Activated naive CD4-positive, alpha-beta T cell treated with anti-CD3 and anti-CD28 coated beads, Interleukin-2, amount 50 U/mL, for 72 hours (primary cell): ENCODE measurements at places on chromosomes 7 and 10.

DNA sequence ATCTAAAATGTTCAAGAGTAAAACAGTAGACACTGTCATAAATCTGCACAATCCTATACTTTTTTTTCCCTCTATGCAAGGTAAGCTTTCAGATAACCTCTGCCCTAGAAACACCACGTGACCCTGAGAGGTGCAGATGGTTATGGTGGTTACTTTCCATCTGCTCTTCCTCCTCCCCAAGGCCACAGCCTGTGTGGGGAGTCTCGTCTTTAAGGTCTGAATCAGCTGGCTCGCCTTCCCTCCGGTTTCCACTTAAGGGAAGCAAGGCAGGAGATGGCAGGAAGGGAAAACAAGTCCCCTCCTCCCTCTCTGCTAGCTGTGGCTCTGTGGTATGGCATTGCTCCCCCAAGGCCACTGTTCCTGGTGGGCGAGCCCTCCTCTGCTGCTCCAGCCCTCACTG is 181.8 kb downstream of the GLI3 start:
- DNase-seq, result no peak

DNA sequence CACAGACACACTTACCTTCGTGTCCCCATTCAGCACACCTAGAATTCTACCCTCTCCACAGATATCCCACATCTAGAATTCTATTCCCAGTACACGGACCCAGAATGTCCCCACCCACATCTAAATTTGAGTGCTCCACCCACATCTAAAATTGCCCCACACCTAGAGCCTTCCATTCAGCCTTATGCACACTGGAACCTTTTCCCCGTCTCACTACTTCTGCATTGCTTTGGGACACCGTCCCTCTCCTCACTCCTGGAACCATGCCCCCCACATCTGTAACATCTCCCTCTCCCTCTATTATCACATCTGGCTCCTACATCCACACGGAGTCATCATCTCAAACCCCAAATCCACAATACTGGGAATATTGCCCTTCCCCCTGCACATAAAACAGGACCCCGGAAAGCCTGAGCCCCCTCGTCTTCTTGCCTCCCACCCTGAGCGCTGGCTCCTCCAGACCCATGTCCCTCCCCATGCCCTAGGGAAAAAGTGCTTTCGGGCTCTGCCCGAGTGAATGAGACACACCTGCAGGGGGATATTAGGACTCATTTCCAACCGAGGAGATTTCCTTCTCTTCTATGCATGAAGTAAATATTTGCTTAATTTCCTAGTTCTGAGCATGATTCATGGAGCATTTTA is 125.8 kb upstream of the UNC5B start:
- DNase-seq, result no peak

DNA sequence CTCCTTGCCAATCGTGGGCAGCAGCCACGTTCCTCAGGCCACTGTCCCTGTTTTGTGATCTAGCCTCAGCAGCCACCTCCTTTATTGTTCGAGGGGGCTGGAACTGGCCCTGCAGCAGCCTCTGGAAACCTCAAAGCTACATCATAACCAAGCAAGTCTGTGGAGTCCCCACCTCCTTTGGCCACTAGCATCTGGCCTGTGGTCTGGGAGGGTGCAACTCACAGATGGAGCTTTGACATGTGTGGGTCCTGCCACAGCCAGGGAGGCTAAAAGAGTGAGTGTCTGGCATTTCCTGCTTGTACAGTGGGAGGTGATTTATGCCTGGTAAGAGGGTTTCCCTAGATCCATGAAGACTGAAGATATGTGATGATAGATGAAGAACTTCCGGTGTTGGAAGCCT is 32.3 kb upstream of the NUB1 start:
- no peak for DNase-seq

DNA sequence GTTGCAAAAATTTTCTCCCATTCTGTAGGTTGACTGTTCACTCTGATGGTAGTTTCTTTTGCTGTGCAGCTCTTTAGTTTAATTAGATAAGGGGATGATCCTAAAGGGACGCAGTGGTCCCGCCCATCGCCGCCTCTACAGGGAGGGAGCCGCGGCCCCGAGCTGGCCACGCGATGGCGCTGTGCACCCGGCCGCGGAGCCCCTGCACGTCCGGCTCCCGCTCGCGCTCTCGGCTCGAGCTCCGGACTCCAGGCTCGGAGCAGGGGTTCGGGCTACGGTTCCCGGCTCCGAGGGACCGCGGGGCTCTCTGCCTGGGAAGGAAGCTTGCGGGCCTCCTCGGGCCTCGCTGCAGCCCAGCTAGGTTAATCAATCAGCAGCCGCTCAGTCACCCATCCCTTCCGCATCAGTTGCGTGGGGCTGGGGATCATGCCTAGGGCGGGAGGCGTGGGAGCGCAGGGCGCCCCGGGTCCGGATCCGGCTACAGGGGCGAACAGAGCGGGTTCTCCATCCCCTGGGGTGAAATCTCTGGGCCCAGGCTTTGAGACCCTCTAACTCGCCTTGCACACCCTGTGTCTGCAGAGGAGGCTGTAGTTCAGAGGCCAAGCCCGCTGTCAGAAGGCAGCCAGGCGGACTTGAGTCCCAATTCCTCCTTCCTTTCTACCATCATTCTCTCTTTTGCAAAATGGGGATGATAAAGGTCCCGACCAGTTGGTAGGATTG is 97.9 kb downstream of the WDR11 start:
- no peak for DNase-seq

GRCh38 chr7:78437118-78437517 is 638.5 kb downstream of the PHTF2 start:
- no peak for DNase-seq

- DNase-seq, result no peak
Observed at GRCh38 chr7:143300959-143301935, 13.1 kb downstream of the CASP2 start.

GRCh38 chr7:108643136-108643535 is 73.5 kb downstream of the DNAJB9 start:
- DNase-seq, result no peak

- no peak for DNase-seq
Observed at GRCh38 chr10:22702348-22702747, 12.0 kb downstream of the PIP4K2A start.

GRCh38 chr7:158094046-158094445 is 493.6 kb downstream of the PTPRN2 start:
- peak; percentile 34 for DNase-seq

DNA sequence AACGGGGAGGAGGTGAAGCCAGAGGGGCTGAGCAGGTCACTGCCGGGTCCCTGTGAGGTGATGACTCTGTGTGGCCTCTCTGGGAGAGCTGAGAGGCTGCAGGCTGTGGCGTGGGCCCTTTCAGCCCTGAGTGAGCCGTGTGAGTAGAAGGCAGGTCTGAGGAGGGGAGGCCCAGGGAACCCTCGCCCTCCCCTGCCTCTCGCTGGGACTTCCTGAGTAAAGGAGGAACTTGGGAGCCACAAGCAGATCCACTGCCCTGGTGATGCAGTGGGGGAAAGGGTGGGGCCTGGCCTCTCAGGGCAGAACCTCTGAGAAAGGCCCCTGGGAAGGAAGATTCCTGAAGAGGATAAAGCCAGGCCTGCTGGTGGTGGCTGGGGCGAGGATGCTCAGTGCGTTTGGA is 22.8 kb downstream of the EEPD1 start:
- no peak for DNase-seq

DNA sequence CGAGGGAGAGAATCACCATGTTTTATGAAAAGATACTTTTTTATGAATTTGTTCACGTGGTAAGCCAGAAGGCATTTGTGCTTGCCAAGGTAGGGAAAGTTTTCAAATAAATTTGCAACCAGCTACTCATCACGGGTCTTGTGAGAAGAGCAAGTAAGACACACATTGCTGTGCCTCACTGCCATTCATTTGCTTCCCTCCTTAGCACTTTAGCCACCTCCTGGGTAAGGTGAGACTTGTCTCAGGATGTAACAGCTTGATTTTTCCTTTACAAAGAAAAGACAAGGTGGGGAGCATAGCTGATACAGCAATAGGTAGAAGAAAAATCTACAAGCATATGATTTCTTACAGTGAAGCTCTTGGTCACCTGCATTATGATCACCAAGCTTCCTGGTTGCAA is 342.4 kb upstream of the GRM3 start:
- no peak for DNase-seq

GRCh38 chr7:144452064-144452463 is 48.6 kb upstream of the NOBOX start:
- DNase-seq, result no peak

DNA sequence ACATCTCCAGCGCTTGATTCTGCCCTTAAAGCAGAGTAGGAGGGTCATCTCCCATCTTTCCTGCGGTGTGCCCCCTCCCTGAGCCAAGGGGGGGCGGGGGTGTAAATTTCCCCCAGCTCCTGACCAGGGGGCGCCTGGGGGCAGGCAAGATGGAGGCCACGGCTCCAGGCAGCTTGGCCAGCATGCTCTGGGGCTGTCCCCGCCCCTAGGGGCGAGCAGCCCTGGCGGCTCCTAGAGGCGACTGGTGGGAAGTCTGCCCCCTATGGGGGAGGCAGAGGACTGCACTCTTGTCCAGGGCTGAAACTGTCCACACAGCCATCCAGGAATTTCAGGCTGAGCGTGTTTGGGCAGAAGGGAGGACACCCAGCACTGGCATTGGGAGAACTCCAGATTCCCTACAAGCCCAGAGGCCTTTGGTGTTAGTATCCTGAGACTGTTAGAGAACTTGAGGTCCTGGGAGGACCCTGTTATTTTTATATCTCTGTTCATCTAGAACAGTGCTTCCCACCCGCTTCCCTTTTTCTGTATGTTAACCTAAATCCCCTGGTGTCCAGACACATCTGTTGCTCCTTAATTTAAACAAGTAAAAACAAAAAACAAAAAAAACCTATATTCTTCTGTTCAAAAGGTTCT is 4.6 kb downstream of the STRA8 start:
- no peak for DNase-seq

DNA sequence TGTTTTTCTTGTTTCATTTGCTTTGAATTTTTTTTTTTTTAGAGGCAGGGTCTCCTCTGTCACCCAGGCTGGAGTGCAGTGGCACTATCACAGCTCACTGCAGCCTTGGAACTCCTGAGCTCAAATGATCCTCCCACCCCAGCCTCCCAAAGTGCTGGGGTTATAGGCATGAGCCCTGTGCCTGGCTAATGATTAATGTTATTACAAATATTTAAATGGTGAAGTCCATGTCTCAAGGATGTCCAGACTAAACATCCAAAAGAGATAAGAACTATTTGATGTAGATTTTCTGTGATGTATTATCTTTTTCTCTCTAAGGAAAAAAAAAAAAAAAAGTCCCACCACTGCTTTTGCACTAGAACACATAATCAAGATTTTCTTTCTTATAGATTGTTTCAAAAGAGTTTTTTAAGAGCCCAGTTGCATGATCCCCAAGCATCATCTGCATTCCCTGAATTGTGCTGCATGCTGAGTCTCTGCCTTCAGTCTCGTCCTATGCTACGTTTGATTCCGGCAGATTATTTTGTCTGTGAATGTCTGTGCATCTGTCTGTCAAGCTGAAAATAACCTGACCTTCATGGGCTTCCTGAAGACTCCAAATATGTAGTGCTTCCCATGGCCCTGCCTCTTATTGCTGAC is 33.4 kb downstream of the MACROH2A2 start:
- no peak for DNase-seq

DNA sequence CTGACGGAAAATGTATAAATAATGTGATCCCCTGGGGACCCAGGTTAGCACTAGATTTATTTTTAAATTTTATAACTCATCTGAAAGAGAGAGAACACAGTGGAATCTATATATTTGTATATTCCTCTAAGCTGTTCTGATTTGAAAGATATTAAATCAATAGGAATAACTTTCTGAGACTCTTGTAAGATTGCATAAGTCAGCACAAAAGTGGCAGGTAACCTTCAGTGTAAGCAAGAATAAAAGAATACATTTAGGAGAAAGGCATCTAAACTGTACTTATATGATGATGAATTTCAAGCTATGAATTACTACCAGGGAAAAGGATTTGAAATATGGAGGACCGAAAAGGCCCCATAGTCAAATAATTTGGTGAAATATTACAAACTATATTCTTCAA is 112.8 kb downstream of the TBXAS1 start:
- DNase-seq, result no peak
